IPS DF 6.9 (cell line): ENCODE measurements at places on chromosomes 13 and 19.

GRCh38 chr19:28535352-28535775 is 677.6 kb downstream of the UQCRFS1 start:
- H3K36me3 ChIP-seq, result no peaks in the 10 kb centered on the region
- no peak overlapping the region for H3K27ac ChIP-seq
- H3K4me1 ChIP-seq, result no peaks in the 10 kb centered on the region
- H3K4me3 ChIP-seq, result no peak overlapping the region
- no peak for DNase-seq

DNA sequence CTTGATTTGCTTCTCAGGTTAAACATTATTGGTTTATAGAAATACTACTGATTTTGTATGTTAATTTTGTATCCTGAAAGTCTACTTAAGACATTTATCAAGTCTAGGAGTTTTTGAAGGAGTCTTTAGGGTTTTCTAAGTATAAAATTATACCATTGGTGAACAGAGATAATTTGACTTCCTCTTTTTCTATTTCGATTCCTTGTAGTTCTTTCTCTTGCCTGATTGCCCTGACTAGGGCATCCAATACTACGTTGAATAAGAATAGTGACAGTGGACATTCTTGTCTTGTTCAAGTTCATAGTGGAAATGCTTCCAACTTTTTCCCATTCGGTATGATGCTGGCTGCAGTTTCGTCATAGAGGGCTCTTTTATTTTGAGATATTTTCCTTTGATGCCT is 807.5 kb upstream of the SLC10A2 start:
- no peak for DNase-seq
- no peak overlapping the region for H3K4me3 ChIP-seq
- H3K27me3 ChIP-seq, result no peaks in the 10 kb centered on the region

DNA sequence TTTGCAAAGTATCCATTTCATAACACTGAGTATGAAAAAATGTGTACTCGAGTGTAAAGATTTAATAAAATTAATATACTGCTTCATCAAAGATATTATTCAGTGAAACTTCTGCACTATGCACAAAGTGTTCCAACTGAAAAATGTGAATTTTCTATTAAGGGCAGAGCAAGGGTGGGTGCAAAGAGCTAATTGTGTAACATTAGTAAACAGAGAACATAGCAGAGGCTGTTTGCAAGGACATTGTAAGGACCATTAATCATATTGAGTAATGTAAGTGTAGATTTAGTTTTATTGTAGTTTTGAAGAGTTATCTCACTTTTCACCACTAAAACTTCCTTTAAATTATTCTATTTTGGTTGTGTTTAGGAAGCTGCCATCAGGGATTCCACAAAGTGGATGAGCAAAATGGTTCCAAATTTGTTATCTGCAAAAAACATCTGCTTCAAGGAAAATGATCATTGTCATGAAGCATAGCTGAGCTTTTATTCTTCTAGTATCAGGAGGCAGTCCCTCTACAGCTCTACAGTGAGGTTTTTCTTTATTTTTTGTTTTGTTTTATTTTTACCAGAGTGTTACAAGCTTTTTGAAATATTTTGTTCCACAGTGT is 1375.4 kb downstream of the SLITRK1 start:
- no peak overlapping the region for H3K4me3 ChIP-seq
- no peak overlapping the region for H3K27ac ChIP-seq
- no peaks in the 10 kb centered on the region for H3K36me3 ChIP-seq
- no peaks in the 10 kb centered on the region for H3K4me1 ChIP-seq
- H3K27me3 ChIP-seq, result no peaks in the 10 kb centered on the region

GRCh38 chr19:6223461-6224307 is 56.1 kb downstream of the MLLT1 start:
- no peak for DNase-seq
- peaks cover 23% of the 10 kb centered on the region for H3K36me3 ChIP-seq
- no peak overlapping the region for H3K4me3 ChIP-seq
- H3K27me3 ChIP-seq, result no peaks in the 10 kb centered on the region

- H3K36me3 ChIP-seq, result 0 out of 2 replicates have a peak, but pooled peaks cover 2% of the 10 kb centered on the region
- no peak for DNase-seq
- H3K4me3 ChIP-seq, result no peak overlapping the region
Observed at GRCh38 chr13:21399741-21400140, 59.4 kb downstream of the ZDHHC20 start.

DNA sequence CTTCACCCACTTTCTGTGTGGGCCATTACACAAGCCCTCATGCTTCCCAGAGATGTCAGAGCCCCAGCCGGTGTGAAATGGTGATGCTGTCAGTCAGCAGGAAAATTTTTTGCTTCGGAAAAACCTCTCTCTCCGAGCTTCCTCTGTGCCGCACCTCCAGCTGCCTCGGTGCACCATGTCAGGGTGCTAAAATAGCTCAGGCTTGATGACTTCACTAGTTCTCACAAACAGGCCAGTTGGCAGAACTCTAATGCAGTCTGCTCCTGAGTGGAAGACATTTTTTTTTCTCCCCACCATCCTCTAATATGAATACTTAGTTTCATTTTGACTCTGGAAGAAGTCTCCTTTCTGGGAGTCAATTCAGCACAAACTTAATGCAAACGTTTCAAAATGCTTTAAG is 71.3 kb downstream of the KLF12 start:
- H3K36me3 ChIP-seq, result no peaks in the 10 kb centered on the region
- no peak overlapping the region for H3K27ac ChIP-seq
- H3K4me3 ChIP-seq, result no peak overlapping the region
- H3K27me3 ChIP-seq, result no peaks in the 10 kb centered on the region
- DNase-seq, result no peak
- no peaks in the 10 kb centered on the region for H3K4me1 ChIP-seq

GRCh38 chr13:27622102-27622820 is 569 bp downstream of the POLR1D start:
- no peak for DNase-seq
- no peaks in the 10 kb centered on the region; the same call in 1 of the 2 replicates for H3K4me1 ChIP-seq
- no peaks in the 10 kb centered on the region for H3K27me3 ChIP-seq
- H3K36me3 ChIP-seq, result no peaks in the 10 kb centered on the region; the same call in 1 of the 2 replicates

DNA sequence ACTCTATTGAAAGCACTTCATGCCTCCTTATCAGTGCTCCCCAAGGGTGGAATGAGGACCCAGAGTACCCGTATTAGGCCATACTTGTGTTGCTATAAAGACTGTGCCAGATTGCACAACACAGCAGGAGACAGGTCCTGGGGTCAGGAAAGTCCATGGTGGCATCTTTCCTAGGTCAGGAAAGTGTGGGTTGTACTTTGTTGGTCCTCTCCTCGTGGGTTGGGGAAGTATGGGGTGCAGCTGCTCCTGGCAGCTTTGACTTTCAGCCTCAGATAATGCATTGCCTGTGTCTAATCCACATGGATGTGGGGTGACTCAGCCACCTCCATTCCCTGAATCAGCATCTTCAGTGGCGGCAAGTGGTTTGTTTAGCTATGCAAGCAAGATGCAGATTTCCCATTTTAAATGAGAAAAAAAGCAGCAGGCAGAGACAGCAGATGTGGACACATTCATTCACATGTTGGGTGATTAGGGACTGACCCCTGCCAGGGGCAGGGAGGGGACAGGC is 8.4 kb upstream of the CYP2B6 start:
- DNase-seq, result peak; percentile 85
- H3K4me3 ChIP-seq, result no peak overlapping the region
- peaks cover 3% of the 10 kb centered on the region; the same call in 1 of the 2 replicates for H3K4me1 ChIP-seq
- H3K27ac ChIP-seq, result no peak overlapping the region

- no peaks in the 10 kb centered on the region for H3K4me1 ChIP-seq
- no peak overlapping the region for H3K27ac ChIP-seq
- H3K36me3 ChIP-seq, result no peaks in the 10 kb centered on the region
- no peaks in the 10 kb centered on the region for H3K27me3 ChIP-seq
- no peak overlapping the region for H3K4me3 ChIP-seq
Observed at GRCh38 chr13:44715287-44716230, 139.4 kb upstream of the TSC22D1 start.

- H3K4me1 ChIP-seq, result no peaks in the 10 kb centered on the region; the same call in 1 of the 2 replicates
- H3K36me3 ChIP-seq, result no peaks in the 10 kb centered on the region
- DNase-seq, result no peak
- no peaks in the 10 kb centered on the region for H3K27me3 ChIP-seq
- no peak overlapping the region for H3K27ac ChIP-seq
Observed at GRCh38 chr19:6577476-6578125, 13.3 kb downstream of the CD70 start.

GRCh38 chr13:37616131-37616530 is 17.6 kb upstream of the POSTN start:
- H3K27me3 ChIP-seq, result no peaks in the 10 kb centered on the region
- H3K27ac ChIP-seq, result no peak overlapping the region
- H3K4me3 ChIP-seq, result no peak overlapping the region
- no peaks in the 10 kb centered on the region for H3K36me3 ChIP-seq
- no peak for DNase-seq

GRCh38 chr13:96415831-96416385 is 326.0 kb downstream of the HS6ST3 start:
- H3K27ac ChIP-seq, result no peak overlapping the region
- no peak for DNase-seq
- H3K27me3 ChIP-seq, result no peaks in the 10 kb centered on the region
- H3K36me3 ChIP-seq, result no peaks in the 10 kb centered on the region
